ENCODE measurements at places on chromosomes 11 and 22.

DNA sequence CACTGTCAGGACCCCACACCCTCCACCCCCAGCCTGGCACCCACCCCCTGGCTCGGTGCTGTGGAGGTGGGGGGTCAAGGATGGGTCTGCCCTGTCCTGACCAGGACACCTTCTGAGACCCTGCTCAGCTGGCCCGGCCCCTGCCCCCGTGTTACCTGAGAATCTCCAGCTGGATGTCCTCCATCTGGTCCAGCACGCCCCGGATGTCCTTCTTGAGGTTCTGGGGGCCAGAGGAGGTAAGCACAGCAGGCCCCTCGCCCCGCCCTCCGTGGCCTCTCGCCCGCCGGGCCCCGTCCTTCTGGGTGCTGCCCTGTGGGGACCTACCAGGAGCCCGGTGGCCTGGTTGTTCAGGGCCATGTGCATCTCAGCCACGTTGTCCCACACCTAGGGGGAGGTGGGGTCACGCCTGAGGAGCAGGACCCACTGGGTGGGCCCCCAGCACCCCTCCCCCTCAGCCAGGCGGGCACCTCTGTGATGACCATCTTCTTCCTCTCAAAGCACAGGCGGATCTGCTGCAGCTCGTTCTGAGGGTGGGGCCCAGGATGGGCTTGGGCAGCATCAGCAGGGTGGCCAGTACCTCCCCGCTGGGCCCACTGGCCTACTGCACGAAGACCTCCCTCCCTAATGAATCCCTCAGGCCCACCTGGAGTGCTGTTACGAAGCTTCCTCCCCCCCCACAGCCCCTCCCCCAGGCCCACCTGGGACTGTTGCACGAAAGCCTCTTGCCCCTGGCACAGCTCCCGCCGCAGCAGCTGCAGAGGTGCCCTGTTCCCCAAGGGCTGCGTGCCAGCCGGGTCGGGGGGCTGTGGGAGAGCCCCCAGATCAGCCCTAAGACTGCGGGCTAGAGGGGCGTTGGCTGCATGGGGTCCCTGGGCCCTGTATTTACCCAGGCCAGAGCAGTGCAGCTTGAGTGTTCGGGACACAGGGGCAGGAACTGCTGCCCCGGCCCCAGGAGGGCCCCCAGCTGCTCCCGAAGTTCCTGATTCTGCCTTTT is 1.3 kb downstream of the CCDC188 start:
- DNase-seq, result no peak

- no peak for DNase-seq
Measured at GRCh38 chr11:33801821-33802193, 27.5 kb upstream of the FBXO3 start.

DNA sequence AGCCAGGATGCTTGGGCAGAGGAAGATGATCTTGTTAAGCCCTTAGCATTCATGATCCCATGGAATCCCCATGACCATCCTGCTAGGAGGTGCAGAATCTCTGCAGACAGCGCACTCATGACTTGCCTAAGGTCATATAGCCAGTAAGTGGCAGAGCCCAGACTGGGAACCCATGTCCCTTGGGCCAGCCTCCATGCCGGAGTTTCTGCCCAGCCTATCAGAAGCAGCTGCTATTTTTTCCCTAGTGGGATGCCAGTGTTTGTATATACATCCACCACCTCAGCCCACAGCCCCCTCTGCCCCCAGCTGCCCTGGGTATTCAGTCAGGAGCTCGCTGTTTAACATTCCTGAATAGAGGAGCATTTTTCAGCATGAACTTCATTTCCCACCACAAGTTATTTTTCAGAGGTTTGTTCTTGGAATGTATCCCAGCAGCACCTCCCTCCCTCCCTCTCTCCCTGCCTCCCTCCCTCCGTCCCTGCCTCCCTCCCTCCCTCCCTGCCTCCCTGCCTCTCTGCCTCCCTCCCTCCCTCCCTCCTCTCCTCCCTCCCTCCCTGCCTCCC is 34.4 kb upstream of the SUSD2 start:
- peak; percentile 70 for DNase-seq

GRCh38 chr11:95508219-95508890 is 277.4 kb upstream of the SESN3 start:
- DNase-seq, result no peak

DNA sequence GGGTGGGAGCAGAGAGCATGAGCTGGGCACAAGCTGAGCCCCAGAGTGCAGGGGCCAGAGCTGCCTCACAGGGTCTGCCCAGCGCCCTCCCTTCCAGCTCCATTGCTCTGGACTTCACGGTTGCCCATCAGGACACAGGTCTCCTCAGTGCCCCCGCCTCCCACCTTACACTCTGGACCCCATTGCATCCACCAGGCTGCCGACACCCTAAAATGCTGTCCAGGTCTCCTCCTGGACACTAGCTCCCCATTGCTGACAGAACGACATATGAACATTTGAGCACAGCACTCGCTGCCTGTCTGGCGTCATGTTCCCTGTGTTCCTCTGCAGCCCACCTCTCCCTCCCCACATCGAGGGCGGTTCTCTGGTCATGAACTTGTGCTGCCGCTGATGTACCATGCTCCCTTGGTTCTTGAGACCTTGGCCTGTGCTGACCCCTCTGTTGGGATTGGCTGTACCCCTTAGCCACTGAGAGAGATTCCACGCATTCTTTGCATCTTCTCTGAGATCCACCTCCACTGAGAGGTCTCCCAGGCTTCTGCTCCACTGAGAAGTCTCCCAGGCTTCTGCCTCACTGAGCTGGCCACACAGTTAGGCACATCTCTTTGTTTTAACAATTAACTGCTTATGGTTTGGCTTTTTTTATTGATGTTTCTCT is 34.2 kb upstream of the NECTIN1 start:
- no peak for DNase-seq

DNA sequence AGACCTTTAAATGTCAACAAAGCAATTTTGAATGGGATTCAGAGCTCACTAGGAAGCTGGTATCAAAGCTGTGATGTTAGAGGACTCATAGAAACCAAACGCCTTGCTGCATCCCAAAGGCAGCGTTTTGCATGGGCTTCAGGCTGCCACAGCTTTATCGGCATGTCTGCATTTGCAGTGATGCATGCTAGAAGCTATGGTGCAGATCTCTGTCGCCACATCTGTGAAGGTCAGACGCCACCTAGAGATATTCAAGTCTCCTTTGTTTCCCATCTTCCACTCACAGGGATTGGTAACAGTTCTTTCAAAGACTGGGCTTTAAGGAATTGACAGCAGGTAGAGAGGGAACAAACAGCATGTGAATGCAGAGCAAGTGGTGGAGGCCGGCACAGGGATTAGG is 47.8 kb downstream of the NTM start:
- DNase-seq, result no peak

GRCh38 chr11:8059030-8059429 is 22.0 kb upstream of the TUB start:
- DNase-seq, result no peak

GRCh38 chr11:100929377-100929776 is 200.2 kb downstream of the PGR start:
- no peak for DNase-seq

- no peak for DNase-seq
Measured at GRCh38 chr11:130578738-130579368, 130.4 kb downstream of the ADAMTS15 start.

GRCh38 chr11:120499088-120499487 is 12.5 kb upstream of the GRIK4 start:
- no peak for DNase-seq

GRCh38 chr11:86806903-86807302 is 6.6 kb downstream of the PRSS23 start:
- DNase-seq, result no peak
